Adrenal gland (tissue), 19 donors: ENCODE measurements at places on chromosomes 2 and 18. TPM values are rescaled to one million over a fixed set of nuclear protein-coding genes. Genes with fewer than 3 reads are reported as not detected.
A peak's percentile ranks its signal among the peaks of the same experiment; 100 is the strongest.

GRCh38 chr2:36611316-36611990 lies 13.5 kb upstream of the FEZ2 start:
- DNase-seq = no peak

DNA sequence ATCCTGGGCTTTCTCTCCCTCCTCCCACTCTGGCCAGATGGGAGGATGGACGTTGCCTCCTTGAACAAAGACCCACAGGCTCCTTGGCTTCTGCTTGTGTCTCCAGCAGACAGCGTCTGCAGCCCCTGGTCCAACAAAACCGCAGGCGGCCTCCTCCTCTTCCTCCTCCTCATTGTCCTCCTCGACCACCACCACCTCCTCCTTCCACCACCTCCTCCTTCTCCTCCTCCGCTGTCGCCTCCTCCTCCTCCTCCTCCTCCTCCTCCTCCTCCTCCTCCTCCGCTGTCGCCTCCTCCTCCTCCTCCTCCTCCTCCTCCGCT lies 45.7 kb upstream of the ALPP start:
- no peak for DNase-seq

- DNase-seq = no peak
Measured at GRCh38 chr2:35168351-35168750, 1187.2 kb upstream of the CRIM1 start.

DNA sequence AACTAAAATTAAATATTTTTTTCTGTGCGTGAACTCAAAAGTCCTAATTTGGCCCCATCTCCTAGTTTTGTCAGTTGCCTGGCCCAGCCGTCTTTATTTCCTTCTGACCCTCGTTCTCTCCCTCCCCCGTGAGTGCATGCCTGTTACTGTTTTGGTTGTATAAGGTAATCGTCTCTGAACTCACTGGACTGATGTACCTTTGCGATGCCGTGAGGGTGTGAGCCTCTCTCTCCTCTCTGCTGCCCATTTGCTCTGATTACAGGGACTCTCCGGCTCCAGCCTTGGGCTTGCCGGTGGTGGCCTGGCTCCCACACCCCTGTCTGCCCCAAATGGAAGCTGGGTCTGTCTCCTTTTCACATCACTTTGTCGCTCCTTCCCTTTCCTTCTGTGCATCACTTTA lies 66.5 kb upstream of the RBM44 start:
- peak; percentile 64 for DNase-seq

GRCh38 chr2:39920307-39920801 lies 141.3 kb upstream of the THUMPD2 start:
- no peak for DNase-seq

DNA sequence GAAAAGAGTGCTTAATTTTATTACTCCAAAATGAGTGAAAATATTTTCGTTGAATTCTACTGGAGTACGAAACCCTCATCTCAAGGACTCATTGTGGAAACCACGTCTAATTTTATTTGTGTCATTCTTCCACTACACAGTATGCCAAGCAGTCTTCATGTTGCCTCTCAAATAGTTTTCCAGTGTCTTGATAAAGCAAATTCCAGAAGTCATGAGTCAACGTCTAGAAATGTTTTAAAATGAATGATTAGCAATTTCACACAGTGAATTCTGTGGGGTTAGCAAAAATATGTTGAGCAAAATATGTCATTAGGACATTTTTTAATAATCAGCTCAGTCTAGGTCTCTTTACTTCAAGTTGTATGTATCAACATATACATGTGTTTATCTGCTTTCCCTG lies 865.5 kb downstream of the DSC3 start:
- DNase-seq = no peak

DNA sequence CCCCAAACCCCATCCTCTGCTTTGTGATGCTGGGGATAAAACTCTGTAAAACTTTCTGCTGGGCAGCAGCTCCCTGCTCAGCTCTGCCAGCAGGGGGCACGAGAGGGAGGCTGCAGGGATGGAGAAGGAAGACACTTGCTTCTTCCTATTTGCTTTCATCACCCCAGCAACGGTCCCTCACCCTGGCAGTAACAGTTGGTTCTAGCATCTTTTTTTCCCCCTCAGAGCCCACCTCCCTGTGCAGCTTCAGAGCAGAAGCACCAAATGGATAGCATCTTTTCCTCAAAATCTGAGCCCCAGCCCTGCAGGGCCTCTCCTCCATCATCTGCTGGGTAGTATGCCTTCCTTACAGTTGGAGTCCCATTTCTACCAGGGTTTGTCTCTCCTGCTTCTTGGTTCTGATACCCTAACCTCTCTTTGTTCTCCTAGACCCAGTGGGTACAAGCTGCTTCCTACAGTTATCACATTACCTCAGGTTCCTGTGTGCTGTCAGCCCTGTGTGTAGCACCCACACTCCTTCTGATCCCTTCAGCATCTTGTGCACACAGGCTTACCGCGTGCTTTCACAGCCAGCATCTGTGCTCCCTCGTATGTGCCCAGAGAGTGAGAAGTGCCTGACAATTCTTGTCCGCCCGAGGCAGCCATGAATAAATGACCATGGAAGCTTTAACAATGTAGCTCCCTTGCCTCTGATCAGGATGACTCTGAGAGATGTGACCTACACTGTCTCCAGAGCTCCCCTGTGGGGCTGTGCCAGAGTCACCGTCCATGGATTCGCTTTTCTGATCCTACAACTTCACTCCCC lies 14.5 kb downstream of the CKAP2L start:
- DNase-seq = peak; percentile 74

- DNase-seq = no peak
Measured at GRCh38 chr2:225040142-225040541, 2.1 kb downstream of the DOCK10 start.

- no peak for DNase-seq
Measured at GRCh38 chr2:177882501-177882900, 190.1 kb downstream of the PDE11A start.

The GREB1L gene
- total RNA-seq = 4.9 TPM

The DSEL gene
- total RNA-seq = 5.2 TPM

The BMP10 gene
- total RNA-seq = not detected

The ALK gene
- total RNA-seq = 1.8 TPM
